Lower lobe of right lung (tissue), 2 donors: ENCODE measurements at places on chromosomes 12 and 14. TPM values are rescaled to one million over a fixed set of nuclear protein-coding genes. Genes with fewer than 3 reads are reported as not detected.
A peak's percentile ranks its signal among the peaks of the same experiment; 100 is the strongest.

The PTCSC3 gene
- 1.5 TPM for total RNA-seq

The HCAR3 gene
- 6.9 TPM for total RNA-seq

The RPS6KL1 gene
- 2.0 TPM for total RNA-seq

The ATF7IP gene
- total RNA-seq: 76.9 TPM

The KERA gene
- not detected for total RNA-seq

The SYCP3 gene
- 0.71 TPM for total RNA-seq

DNA sequence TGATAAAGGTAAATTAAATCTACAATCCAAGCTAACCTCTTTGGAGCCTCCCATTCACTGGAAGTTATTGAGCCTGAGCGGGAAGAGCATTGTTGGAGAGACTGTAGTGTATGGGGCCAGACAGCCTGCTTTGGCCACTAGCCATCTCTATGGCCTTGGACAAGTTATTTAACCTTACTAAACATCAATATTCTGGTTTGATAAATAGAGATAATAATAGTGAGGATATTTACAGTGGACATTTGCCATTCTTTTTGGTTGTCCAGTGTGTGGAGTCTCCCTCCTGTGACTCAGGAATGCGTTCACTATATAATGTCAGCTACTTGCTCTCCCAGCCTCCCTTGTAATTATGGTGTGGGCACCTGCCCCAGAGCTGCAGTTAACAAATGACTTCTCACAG lies 216.1 kb downstream of the SLC38A4 start:
- DNase-seq: no peak

DNA sequence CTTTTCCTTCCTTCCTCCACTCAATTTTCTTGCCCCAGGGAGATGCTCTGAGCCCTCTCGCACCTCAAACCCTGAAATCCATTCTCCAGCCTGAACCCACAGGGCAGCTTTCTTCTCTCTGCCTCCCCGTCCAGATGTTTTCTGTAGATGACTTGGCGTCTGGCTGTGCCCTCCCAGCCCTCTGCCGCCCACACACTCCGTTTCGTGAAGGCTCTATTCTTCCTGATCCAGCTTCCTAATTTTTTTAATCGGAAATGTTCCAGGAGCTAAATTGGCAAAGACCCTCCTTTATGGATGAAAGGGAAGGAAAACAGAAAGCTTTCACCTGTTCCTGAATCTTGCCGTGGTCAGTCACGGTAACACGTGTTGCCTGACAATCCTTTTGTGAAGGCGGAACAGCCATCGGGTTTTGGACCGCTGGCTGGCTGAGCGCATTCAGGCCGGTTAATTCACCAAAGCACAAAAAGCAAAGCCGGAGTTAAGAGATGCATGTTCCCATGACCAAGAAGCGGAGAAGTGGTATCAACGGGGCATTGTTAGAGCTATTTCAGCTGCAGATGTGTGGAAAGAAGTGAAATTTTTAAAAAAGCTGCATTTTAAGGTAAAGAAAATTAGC lies 70.2 kb upstream of the FBRSL1 start:
- DNase-seq: no peak

GRCh38 chr12:39464976-39465695 lies 22.2 kb upstream of the KIF21A start:
- no peak for DNase-seq

- DNase-seq: no peak
Observed at GRCh38 chr12:130715998-130716968, at the start of gene RIMBP2. Gene RIMBP2 (minus strand): TSS chr12:130716299. CDS start chr12:130479013, 237,286 bp downstream.

GRCh38 chr12:6570264-6570887 lies 2.3 kb upstream of the NOP2 start:
- DNase-seq: peak; percentile 61

DNA sequence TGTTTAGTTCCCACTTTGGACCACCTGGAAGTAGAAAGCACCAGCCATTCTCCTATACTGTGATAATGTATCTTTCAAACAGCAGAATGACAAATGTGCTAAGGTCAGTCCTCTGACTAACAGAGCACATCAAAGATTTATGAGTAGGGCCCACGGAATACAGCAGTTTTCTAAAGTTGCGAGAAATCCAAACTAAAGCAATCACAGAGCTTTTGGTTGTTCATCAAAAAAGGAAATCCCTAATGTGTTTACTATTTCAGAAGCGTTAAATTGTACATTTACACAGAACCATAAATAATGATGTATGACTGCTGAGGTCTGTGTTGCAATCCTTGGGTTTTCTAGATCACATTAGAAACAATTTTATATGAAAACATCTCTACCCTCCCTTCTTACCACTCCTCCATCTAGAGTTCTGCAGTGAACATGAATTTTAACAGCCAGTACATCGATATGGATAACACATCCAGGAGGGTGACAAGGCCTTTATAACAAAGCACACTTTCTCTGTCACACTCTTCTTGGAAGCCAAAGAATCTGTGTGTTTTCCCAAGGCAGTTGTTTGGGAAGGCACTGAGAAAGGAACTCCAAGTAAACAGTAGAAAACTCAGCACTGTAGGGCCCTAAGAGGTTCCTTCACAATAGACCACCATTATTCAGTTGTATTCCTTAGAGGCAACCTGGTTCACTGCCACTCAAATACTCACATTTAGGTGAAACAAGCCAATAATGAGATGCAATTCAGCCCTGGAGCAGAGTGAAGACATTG lies 7.3 kb downstream of the KITLG start:
- no peak for DNase-seq

GRCh38 chr12:108679106-108679681 lies 45.5 kb upstream of the SELPLG start:
- no peak for DNase-seq

GRCh38 chr12:131894981-131895639 lies 688 bp downstream of the ULK1 start:
- DNase-seq: no peak

DNA sequence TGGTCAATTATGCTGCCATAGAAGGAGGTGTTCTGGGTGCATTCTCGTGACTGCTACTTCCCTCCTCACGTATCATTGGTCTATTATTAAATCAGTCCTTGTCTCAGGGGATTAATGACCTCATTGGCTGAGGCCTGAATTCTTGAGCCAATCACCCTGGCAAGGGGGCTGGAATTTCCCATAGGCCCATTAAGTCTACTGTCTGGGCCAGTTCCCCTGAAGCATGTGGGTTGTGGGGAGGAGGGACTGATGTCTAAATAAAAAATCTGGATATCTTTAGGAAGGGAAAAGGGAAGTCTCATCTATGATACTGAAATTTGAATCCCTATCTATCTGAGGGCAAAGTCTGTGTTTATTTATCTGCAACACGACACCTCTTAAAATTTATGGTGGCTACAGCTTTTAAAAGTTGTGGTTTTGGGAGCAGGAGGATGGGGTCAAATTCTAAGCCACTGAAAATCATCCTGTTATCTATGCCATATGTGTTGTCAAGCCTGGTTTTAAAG lies 71.9 kb downstream of the DYRK2 start:
- DNase-seq: no peak

DNA sequence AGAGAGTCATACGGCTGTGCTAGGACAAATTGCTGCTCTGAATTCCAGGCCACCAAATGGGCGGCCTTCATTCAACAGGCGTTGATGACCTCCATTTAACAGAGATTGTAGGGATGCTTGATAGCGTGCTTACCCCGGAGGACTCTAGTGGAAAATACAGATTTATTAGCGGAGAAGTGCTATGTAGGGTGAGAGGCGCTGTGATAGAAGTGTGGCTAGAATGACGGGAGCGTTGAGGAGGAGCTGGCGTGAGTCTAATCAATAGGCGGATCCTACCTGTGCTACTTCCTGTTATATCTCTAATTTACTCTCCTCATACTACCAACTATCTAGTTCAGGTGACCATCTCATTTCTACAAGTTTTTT lies 668 bp downstream of the MRPS35 start:
- DNase-seq: no peak

- no peak for DNase-seq
Observed at GRCh38 chr12:93419388-93420034, 22.2 kb downstream of the UBE2N start.

DNA sequence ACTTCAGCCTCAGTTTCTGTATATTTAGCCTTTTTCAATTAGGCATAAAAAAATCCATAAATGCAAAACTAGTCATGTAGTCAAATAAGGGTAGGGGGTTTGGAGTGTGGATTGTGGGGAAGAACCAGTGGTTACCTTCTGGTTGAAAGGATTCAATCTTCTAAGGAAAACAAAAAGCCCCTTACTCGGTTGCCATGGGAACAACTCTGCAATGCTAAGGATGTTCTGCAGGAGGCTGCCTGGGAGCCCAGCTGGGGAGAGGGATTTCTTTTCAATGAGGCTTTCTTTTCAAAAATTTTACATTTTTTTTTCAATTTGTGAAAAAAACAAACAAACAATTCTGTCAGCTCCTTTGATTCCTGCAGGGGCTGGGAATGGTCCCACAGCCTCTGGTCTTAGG lies 67.2 kb downstream of the SLC8A3 start:
- DNase-seq: no peak

- DNase-seq: no peak
Observed at GRCh38 chr14:36515896-36516718, 3.9 kb downstream of the NKX2-1 start.

GRCh38 chr12:32644431-32644830 lies 34.7 kb upstream of the DNM1L start:
- DNase-seq: no peak

DNA sequence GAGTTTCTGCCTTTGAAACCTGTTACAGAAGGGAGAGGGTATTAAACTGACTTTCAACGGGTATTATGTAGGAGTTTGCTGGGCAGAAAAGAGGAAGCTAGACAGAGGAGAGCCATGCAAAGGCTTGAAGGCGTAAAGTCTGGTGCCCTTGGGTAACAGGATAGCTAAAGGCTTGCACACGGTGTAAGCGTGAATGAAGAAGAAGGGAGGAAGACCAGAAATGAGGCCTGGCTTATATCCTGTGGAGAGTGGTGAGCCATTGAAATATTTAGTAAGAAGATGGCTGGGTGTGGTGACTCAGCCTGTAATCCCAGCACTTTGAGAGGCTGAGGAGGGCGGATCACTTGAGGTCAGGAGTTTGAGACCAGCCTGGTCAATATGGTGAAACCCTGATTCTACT lies 22.6 kb downstream of the SUDS3 start:
- DNase-seq: no peak
